ENCODE measurements at places on chromosomes 16 and 17.

GRCh38 chr17:9968008-9968407 lies 62.9 kb upstream of the RCVRN start:
- DNase-seq, result no peak

GRCh38 chr16:57147381-57148221 lies 38.2 kb downstream of the PSME3IP1 start:
- peak; percentile 41 for DNase-seq

DNA sequence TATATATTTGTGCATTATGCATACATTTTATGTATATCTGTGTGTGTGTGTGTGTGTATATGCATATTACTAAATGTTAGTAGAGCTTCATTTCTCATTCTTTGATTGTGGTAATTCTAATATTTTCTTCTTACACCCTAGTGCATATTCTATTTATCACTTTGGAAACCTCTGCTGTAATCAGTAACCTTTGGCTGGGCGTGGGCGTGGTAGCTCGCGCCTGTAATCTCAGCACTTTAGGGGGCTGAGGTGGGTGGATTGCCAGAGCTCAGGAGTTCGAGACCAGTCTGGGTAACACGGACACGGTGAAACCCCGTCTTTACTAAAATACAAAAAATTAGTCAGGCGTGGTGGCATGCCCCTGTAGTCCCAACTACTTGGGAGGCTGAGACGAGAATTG lies 26.9 kb downstream of the CPSF4L start:
- no peak for DNase-seq

DNA sequence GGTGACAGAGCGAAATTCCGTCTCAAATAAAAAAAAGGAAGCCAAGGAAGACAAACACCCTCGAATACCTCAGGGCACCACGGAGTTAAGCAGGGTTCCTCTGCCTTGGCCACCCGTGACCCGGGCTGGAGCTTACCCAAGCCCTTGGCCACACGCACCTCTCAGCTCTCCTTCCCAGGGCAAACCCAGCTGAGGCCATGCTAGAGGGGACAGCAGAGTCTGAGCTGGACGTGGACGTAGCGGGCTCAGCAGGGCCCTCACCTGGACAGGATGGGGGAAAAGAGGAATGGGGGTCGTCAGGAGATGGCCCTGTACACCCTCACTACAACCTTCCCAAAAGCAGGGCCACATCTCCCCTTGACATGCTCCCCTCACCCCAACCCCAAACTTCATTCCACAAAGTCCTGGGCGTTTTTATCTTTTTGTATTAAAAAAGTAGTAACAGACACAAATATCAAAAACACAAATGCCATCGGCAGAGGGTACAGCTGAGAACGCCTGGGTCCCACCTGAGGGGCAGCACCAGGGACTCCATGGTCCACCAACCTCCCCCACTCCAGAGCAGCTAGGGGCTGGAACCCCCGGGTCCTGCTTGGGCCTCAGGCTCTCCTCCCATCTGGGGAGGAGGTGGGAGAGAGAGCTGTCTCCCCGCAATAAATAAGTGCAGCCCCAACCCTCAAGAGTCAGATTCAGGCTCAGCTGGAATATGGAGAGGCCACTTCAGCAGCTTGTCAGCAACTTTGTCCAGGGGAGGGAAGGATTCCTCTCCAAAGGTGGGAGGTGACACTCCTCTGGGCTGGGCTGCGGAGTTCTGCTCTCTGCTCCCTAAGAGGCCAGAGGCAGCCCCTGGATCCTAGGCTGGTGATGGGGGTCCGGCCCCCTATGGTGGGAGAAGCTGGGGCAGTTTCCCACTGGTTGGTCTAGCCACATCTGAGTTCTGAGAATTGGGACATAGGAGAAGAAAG lies 11.9 kb downstream of the PER1 start:
- no peak for DNase-seq

DNA sequence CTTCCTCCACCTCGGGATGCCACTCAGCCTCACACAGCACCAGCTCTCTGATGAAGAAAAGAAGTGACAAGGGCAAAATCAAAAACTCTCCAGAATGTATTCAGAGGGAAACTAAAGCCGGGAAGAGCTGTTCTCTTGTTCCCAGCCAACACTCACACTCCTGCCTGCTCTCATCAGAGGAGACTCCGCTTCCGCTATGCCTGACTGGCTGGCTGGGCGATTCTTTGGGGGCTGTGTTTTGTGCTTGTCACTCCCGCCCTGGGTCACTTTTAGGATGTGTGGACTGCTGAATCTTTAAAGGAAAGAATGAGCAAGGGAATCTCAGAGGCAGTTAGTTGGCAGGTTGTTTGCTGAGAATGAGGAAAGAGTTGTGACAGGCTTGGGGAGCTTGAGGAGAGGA lies 54.6 kb upstream of the TBX2 start:
- no peak for DNase-seq

- no peak for DNase-seq
Observed at GRCh38 chr17:7478276-7479212, 887 bp downstream of the ZBTB4 start.

GRCh38 chr16:4882000-4882632 lies 34.8 kb downstream of the UBN1 start:
- DNase-seq, result no peak

DNA sequence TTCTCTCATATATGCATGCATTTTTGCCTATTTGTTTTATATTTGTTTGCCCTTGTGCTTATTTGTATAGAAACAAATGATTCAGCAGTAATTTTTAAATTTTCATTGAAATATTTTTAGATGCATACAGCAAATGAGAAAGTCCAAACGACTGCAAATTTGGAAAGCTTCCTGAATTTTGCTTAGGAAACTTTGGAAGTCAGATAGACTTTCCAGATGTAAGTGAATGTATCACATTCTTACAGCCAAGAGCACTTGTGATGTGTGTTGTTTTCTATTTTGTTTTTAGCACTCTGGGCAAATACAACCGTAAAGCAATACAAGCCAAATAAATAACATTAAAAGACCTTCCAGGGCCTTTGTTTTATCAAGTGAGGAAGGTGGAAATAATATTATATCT lies 680.8 kb upstream of the CDH8 start:
- no peak for DNase-seq

DNA sequence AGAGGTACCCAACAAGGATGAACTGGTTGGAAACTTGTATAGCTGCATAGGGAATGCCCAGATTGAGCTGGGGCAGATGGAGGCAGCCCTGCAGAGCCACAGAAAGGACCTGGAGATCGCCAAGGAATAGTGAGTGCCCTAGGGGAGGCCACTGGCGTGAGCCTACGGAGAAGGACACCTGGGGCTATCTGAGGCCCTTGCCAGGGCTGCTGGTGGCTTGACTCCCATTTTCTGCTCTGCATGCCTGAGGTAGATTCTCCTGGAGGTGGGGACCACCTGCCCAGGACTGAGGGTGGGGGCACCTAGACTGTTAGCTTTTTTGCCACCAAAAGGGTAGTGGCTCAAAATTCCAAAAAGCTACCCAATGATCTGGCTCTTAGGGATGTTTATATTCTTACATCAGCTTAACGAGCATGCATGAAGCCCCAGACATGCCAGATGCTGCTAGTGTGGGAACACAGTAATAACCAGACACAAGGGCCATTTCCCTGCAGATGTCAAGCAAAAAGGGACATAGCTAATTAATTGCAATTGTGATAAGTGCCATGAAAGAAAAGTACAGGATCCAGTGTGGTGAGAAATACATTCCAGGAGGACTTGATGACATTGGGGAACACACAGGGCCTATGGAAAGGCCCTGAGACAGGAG lies 8.8 kb downstream of the ODAD4 start:
- no peak for DNase-seq

GRCh38 chr17:30074254-30074653 lies 42.4 kb upstream of the NSRP1 start:
- DNase-seq, result no peak

- peak; percentile 75 for DNase-seq
Observed at GRCh38 chr17:67994817-67995569, 1.3 kb downstream of the C17orf58 start.
